Left colon (tissue), 2 donors: ENCODE measurements at places on chromosomes 4 and X. TPM values are rescaled to one million over a fixed set of nuclear protein-coding genes. Genes with fewer than 3 reads are reported as not detected.

GRCh38 chr4:139814323-139815015 lies 148.8 kb downstream of the MGST2 start:
- DNase-seq: no peak

GRCh38 chrX:111854556-111855490 lies 21.2 kb upstream of the TRPC5OS start:
- DNase-seq: no peak

IL21 gene
- not detected for total RNA-seq

- no peak for DNase-seq
These were observed 55.7 kb downstream of the TBC1D14 start for GRCh38 chr4:6965329-6965728.

- DNase-seq: no peak
These were observed 205.9 kb downstream of the LDB2 start for GRCh38 chr4:16692524-16692923.

INPP4B gene
- 19.6 TPM for total RNA-seq
